ENCODE measurements at places on chromosomes 16 and 17.
A peak's percentile ranks its signal among the peaks of the same experiment; 100 is the strongest.

DNA sequence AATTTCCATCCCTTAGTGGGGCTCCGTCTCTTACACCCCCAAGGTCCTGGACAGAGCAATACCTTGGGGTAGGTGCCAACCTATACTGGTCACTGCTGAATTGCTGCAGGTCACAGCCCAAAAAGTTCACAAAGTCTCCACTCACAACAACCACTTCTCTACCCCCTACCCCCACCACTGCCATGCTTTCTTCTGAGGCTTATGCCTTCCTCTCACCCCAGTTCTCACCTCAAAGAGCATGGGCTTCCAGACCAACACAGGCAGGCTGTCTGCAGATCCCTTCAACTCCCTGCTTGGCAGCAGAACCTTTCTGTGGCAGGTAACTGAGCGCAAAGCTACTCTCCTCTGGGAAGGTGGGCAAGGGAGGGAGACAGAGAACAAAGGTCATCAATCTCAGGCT lies 35.5 kb downstream of the C16orf78 start:
- no peak for DNase-seq

- no peak for DNase-seq
Measured at GRCh38 chr16:83345846-83346640, 461.7 kb upstream of the HSBP1 start.

DNA sequence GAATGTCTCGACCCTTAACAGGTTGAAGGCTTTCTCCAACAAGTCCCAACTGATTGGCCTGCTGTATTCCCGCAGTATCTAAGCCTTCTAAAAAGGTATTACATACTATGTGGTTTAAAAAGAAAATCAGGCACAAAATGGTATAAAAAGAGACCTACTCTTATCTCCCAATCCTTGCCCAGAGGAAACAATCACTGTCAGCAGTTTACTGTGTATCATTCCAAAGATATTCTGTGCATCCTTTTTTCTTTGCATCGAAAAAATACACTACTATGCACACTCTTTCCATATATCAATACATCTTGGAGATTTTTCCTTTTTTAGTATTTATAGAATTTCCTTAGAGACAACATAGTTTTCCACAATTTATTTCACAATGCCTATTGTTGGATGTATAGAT lies 118.8 kb upstream of the TBX2 start:
- no peak for DNase-seq

DNA sequence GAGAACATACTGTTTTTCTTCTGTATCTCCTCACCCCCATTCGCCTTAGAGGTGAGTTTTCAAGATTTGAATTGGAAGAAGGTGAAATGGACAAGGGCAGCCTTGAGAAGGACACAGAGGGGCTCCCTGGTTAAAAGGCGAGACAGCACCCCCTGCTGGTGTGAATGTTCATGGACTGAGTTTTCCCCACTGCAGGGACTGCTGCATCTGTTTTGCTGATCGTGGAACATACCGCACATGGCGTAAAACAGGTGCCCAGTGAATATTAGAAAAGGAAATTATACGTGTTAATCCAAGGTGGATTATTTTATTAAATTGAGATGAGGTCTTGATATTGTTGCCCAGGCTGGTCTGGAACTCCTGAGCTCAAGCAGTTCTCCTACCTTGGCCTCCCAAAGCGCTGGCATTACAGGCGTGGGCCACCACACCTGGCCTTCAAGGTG lies 54.5 kb downstream of the NDE1 start:
- peak; percentile 84 for DNase-seq

GRCh38 chr16:57791893-57792461 lies 10.3 kb downstream of the KIFC3 start:
- no peak for DNase-seq

- no peak for DNase-seq
Measured at GRCh38 chr16:12315330-12316136, 339.0 kb downstream of the SNX29 start.

Data from CD4-positive, alpha-beta T cell (primary cell).